ENCODE measurements at places on chromosomes 7 and 10. TPM values are rescaled to one million over a fixed set of nuclear protein-coding genes. Genes with fewer than 3 reads are reported as not detected.

CDHR3 gene
- 62.5 TPM for total RNA-seq

HOXA10 gene
- total RNA-seq = not detected

PDK4 gene
- 99.4 TPM for total RNA-seq

CALML3 gene
- not detected for total RNA-seq

ABCB4 gene
- 1.0 TPM for total RNA-seq

Data from stomach (tissue), 19 donors.